Fibroblast of skin of right biceps (primary cell): ENCODE measurements at places on chromosomes 2 and 18.
A peak's percentile ranks its signal among the peaks of the same experiment; 100 is the strongest.

DNA sequence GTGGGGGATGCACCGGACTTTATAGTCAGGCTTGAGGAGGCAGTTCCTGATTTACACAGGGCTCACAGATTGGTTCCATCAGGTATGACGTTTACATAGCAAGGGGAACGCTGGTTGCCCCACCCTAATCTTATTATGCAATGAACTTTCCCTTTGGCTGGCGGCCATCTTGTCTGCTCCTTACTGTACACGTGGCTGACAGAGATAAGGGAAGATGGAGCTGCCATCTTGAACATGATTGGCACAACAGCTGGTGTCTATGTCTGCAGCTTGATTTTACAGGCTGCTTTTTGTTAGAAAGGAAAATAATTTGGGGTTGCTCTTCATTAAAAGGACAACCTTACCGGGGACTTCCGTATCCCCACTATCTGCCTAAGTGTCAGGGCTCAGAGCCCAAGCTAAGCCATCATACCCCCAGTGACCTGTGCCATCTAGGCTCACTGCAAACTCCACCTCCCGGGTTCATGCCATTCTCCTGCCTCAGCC, 33.5 kb upstream of the ATG16L1 start:
- no peak for DNase-seq

GRCh38 chr2:189016311-189016861, 42.2 kb downstream of the COL3A1 start:
- no peak for DNase-seq

- DNase-seq: no peak
Observed at GRCh38 chr18:42480441-42480840, 525.4 kb downstream of the PIK3C3 start.

DNA sequence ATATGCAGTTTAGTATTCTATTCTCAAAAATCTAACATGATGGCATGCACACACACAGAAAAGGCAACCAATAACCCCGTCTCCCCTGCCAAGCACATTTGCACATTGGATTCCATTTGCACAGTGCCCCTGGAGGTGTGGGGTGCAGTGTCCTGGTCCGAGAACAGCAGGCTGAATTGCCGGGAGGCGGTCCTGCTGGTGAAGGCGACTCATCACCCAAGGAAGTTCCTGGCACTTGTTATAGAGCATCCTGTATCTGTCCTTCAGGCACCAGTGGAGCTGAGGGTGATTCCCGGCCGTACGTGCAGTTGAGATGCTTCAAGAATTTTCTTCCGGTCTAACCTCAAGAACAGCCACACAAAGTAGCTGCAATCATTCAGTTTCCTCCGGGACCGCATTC, 73.0 kb upstream of the RAB12 start:
- DNase-seq: no peak

DNA sequence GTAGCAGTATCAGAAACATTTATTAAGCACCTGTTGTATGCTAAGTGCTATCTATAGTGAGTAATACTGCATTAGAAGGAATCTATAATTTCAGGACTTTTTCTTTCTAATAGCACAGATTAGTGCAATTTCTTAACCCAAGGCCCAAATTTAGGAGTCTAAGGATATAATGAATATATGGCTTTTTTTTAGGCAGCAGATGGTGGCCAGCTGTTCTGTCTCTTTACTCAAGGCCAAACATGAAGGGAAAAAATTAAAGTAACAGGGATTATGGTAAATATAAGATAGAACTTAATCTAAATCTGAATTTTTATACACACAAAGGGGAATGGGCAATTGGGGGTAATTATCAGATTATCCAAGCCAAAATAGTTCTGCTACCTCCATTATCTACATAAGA, 230.6 kb upstream of the SP5 start:
- DNase-seq: no peak

- no peak for DNase-seq
Observed at GRCh38 chr2:100483895-100484294, 13.6 kb downstream of the NMS start.

GRCh38 chr2:110858135-110858725, 125.9 kb downstream of the ACOXL start:
- no peak for DNase-seq

GRCh38 chr2:191869178-191869577, 22.3 kb upstream of the CAVIN2 start:
- no peak for DNase-seq

DNA sequence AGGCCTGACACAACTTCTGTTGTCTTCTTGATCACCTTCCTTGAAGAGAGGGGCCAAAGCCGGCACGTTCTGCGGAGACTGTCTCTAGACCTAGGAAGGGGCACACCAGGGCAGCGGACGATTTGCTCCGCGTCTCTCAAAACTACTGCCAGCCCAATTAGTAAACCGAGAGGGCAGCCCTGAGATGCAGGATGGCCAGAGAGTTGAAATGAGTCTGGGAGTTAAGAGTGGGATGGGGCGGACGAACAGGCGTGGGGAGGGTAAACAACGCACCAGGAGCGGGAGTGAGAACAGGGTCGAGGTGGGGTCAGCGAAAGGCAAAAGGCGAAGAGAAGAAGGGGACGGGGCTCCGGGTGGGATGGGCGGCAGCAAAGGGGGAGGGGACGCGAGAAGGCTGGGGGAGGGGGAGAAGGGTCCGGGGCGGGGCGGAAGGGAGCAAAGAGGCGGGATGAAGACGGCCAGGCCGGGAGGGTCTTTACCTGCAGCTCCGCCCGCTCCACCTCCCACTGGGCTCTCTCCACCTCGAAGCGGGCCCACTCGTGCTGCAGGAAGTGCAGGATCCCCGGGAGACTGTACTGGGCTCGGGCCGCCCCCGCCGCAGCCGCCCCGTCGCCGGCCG, 476 bp downstream of the STRN start:
- peak; percentile 9 for DNase-seq

DNA sequence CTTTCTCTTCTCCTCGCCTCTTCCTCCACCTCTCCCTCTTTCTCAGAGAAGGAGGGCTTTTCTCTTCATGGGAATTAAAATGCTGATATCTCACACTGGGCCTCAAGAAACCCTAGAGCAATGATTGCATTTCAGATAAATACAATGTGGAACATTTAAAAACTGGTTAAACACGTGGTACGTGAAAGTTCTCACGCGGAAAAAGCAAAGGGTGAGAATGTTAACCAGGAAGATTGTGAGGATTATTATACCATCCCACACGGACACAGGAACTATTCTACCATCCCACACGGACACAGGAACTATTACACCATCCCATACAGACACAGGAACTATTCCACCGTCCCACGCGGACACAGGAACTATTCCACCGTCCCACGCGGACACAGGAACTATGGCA, 182.4 kb downstream of the TMEM18 start:
- no peak for DNase-seq
